ENCODE measurements at places on chromosomes 6 and 20.

DNA sequence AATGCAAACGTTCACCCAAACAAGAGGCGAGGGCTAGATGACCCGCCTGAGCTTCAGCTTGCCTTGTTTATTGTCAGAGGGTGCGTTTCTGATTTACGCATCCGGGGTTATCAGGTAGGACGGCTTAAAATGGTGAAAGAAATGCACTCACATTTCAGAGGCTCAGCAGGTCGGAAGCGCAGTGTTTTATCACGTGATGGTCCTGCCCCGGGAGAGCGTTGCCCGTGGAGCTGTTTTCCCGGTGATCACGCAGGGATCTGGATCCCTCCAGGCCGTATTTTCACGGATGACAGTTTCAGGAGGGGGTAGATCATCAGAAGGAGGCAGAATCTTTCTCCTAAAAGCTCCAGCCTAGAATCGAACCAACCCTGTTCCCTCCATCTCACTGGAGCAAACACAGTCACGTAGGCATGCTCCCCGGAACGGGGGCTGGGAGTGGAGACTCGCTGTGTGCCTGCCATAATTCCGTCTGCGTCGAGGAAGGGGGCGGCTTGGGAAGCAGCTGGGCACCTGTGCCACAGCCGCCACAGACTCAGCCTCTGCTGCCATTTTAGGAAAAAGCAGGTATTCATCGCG, 121.7 kb downstream of the SMOC2 start:
- no peak for DNase-seq

GRCh38 chr20:42111349-42111748, 493.2 kb upstream of the CHD6 start:
- no peak for DNase-seq

DNA sequence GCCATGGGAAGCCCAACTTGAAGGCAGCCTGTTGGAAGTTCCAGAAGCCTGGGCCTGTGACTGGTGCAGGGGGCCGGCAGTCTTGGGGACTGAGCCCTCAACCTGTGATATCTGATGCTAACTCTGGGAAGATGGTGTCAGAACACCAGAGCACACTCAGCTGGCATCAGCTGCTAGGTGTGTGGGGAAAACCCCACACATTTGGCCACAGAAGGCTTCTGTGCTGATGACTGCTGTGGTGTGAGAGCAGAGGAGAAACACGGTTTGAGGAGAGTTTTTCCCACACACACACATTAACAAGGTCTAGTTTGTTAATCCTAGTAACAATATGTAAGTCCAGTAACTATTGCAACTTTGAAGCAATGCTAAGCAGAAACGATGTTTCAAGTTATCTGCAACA, 78.0 kb downstream of the PSMB1 start:
- no peak for DNase-seq

DNA sequence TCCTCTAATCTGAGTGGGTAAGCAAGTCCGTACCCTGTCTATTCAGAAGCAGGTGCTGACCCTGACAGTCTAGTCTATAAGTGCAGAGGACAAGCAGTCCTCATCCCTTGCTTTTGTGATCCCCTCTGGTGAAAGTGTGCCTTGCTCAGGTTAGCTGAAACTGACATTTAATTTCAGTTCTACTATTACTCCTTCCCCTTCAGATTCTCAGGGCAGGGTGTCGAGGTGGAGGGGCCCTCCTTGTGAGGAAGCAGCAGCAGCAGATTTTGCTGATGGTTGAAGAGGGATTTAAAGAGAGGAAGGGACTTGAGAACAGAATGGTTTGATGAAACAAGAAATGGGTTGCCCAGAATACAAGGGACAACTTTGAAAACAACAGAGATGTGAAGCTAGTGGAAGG, 309.3 kb downstream of the CLIC5 start:
- DNase-seq: no peak

DNA sequence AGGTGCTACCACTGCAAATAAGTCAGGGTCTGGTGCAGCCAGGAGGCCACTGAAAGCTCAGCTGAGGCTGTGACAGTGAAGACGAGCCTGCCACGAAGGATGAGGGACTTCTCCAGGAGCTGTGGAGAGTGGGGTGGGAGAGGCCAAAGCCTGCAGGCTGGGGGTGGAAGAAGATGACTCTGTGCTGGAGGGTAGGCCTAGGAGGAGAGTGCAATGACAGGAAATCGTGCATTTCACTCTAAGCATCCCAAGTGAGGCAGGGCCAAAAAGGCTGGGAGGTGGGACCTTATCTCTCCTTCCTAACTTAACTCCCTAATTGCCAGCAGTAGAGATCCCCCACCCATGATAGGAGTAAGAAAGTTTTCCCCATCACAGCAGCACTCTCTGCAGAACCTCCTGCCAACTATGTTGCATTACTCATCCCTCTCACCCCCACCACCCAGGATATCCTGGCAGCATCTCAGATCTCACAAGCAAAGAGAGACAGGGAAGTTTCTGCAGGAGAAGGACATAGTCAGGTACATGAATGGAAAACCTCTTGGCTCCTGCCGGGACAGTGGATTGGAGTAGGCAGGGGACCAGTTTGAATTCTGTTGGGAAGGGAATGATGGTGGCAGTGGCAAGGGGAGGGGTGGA, 466.2 kb downstream of the CDH26 start:
- no peak for DNase-seq

GRCh38 chr6:157853018-157853805, 30.2 kb downstream of the SNX9 start:
- DNase-seq: no peak

Measured in T-helper 9 cell (primary cell).